NCI-H510A (cell line): ENCODE measurements at places on chromosomes 7 and 10.

- no peak for DNase-seq
Observed at GRCh38 chr10:112433136-112433535, 13.6 kb downstream of the ZDHHC6 start.

GRCh38 chr7:101562531-101563197 lies 66.4 kb downstream of the MYL10 start:
- no peak for DNase-seq

GRCh38 chr7:138842111-138842510 lies 44.1 kb upstream of the ATP6V0A4 start:
- DNase-seq: no peak

- no peak for DNase-seq
Observed at GRCh38 chr10:32889631-32890212, 68.3 kb downstream of the ITGB1 start.

DNA sequence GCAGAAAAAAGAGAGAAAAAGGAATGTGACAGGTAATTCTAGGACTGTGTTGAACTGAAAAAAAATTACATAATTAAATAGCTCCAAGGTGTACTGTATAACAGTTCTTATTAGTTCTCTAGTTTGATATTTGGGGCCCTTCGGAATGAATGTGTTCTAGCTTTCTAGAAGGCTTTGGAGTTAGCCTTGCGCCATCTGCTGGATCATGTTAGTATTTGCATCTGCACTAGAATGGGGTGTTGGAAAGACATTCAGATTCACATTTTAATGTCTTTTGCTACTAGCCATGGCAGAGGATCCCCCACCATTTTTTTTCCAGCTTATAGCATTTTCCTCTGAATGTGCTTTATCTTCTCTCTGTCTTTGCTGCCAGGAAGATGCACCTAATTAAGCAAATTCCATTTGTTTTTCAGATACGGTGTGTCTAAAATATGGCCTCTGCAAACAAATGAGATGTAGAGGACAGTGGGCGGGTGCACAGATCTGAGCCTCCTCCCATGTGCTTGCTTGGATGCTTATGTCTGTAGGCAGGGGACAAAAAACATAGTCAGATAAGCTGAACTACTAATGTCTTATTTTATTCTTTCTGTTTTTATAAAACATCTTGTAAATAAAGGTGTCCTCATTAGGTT lies 238.5 kb downstream of the PHF14 start:
- DNase-seq: no peak

DNA sequence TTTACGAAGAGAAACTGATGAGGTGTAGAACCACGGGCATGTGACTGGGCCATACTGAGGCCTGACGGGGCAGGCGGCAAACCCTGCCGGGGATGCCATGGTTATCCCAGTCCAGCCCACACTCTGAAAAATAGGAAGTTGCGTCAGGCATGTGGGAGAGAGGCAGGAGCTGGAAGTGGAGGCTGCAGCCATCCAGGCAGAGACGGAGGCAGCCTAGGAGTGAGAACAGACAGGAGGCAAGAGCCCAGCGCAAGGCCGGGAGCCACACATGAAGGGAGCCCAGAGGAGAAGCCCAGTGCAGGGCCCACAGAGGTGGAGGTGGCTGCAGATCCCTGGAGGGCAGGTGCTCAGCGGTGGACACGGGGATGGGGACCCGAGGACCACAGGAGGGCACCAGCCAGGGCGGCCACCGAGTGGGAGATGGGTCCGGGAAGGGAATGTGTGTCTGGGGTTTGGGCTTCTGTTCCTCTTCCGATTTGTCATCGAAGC lies 175.2 kb upstream of the PPP2R2D start:
- DNase-seq: no peak

GRCh38 chr10:1589257-1589656 lies 148.1 kb downstream of the ADARB2 start:
- DNase-seq: no peak

DNA sequence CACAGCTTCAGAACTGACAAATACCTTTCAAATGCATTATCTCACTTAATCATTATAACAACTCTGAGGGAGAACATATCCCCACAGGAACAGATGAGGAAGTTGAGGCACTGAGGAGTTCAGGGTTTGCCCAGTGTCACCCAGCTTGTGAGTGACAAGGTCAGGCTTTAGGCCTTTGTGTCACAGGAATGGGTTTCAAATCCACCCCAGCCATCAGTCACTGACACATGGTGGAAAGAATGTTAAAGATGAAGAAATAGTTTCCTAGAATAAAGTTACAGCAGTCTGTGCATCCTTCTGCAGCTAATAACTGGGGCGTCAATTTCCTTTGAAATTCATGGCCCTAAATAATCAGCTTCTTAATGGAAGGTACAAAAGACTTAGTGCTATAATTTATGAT lies 37.8 kb downstream of the SGCE start:
- no peak for DNase-seq

DNA sequence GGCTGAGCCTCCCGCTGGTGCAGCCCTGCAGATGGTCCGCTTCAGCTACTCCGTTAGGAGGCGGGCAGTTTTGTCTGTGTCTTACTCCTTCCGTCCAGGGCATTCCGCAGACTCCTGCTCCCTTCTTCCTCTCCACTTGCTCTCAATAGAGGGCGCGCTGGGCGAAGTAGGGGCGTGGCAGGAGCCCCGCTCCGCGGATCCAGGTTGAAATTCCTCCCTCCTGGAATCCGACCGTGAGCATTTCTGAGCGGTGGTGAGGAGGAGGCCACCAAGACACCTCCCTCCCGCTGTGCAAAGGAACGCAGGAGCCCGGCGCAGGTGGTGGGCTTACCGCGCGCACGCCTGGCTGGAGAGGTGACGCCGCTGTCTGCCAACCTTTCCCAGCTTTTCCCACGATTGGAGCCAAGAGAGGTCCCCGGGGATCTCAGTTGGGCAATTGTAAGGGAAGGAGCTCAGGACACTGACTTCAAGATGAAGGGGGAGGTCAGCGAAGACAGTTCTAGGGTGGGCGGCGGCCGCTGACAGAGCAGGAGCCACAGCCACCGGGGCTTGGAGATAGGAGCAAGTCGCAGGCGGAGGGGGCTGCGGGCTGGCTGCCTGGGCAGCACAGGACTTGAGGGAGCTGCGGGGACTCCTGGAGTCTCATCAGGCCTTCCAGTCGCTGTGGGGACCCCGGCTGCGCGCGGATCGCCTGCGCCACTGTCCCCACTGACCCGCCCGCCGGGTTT lies 1011.3 kb downstream of the XPNPEP1 start:
- no peak for DNase-seq

DNA sequence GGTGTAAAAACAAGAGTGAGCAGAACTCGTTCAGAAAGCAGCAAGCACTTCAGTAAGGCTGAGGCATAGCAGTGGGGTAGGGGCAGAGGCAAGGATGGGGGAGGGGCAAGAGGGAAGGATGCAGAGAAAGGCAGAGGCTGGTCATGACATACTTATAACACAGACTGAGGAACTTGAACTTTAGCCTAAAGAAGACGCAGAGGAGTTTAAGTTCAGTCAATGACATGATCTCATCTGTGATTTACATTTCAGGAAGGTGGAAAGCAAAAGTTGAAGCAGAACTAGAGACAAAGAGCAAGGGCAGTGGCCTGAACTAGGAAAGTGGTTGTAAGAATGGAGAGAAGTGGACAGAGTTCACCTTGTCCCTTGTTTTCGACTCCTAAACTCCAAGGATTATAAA lies 15.8 kb downstream of the MACC1 start:
- no peak for DNase-seq

DNA sequence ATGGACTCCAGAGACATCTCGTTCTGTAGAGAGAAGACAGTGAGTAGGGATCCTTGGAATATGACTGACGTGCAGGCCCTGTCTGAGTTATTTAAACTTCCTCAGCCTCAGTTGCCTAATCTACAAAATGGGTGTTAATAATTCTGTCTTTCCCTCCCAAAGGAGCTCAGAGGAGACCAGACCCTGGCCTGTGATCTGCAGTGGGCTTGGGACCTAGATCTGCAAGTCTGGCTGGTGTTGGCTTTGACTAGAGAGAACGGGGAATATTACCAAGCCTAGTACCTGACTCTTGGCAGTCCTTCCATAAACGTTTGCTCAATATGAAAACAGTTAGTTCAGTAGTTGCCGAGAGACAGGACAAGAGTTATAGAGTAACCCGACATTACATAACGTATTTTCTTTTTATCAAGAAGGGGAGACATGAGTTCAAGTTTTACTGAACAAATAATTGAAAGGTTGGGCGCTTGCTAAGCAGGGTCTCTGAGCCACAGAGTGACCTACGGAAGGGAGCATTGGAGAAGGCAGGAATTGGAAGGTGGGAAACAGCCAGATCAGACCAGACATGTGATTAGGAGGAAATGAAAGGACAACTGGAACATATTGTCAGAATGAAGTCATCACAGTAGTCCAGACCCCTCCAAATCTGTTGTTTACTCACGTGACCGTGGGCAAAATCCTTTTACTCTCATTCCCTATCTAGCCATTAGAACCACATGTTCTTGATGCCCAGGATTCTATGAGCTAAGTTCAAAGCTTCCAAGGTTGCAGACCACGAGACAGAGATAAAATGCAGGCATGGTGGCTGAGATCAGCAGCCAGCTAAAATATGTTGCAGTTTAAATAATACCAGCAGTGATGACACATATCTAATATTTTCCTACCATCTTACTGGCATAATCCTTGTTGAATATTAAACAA lies 10.9 kb upstream of the CYP3A4 start:
- no peak for DNase-seq

- no peak for DNase-seq
Observed at GRCh38 chr10:75136346-75136745, 24.9 kb downstream of the SAMD8 start.

DNA sequence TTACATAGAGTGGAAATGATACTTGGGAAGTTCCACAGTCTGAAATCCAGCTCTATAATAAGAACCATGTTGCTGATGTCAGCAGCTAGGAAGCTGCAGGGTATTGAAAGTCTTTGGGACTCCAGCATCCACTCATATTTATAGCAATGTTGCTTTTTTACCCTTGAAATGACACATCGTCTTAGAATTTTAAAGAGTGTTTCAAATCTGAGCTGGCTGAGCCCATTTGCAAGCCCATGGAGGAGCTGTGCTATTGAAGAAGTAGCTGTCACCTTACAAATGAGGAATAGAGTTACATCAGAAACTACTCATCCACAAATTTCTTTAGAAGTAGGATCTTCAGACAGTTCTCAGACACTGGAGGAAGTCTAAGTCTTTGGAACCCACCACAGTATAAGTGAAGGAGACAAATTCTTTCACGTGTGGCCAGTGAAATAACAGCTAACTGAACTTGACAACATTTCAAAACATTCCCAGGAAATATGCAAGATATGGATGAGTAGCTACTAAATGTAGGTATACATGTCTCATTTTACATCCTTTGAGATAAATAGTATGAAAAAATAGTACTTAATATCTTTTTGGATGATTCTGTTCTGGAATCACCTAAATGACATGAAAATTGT lies 203.6 kb downstream of the ZNF365 start:
- no peak for DNase-seq

DNA sequence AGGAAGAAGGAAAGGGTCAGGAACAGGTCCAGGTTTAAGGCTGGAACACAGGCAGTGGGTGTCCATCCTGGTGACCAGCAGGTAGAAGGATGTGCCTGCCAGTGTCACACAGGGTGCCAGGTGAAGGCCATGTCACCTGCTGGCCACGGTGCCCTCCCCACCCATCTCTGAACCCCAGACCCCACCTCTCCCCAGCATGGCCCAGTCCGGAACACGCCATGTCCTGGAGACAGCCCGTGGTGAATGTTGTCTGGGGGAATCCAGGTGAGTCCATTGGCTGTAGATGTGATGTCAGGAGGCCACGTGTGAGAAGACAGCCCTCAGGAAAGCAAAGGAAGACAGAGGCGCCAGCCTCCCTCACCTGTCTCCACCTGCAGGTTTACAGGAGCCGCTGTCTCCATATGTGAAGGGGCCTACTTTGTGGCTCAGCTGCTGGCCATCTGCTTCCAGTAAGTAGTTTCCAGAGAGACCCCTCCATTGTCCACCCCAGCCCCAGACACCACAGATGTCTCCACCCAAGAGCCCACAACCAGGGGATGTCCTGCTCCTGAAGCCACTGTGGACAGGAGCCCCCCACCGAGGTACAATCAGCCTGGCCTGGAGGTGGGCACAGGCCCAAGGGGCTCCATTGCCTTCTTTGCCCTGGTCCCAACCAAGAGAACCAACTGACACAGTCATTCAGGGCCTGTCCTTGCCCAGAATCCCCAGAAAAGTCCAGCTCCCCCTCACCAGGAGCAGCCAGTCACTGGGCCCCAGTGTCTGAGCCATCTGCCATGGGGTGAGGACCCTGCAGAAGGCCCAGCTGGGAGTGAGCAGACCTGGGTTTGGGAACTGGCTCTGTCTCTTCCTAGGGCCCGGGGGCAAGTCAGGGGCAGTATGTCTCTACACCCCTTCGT lies 20.7 kb downstream of the TMEM72 start:
- DNase-seq: no peak

DNA sequence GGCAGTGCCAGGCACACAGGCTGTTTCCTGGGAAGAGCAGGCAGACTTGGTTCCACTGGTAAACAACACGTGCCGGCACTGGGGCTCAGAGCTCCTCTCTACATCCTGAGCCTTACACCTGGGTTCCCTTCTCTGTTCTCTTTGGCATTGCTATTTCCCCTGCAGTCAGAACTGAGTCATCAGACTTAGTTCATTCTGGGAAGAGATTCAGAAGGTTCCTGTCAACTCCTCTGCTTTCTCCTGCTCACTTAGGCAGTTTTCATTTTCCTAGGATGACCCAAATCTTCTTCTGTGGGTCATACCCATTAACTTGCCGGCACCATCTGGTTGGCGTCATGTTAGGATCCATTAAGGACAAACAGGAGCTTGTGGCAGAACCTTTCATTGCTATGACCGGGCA lies 33.4 kb upstream of the LRRC18 start:
- DNase-seq: no peak

GRCh38 chr10:44835300-44835699 lies 75.8 kb upstream of the TMEM72 start:
- no peak for DNase-seq

GRCh38 chr7:70614237-70615045 lies 517.5 kb upstream of the GALNT17 start:
- DNase-seq: peak; percentile 10

GRCh38 chr7:120554960-120555571 lies 282.1 kb downstream of the KCND2 start:
- no peak for DNase-seq

- no peak for DNase-seq
Observed at GRCh38 chr10:28089467-28089866, 90.6 kb upstream of the ODAD2 start.

GRCh38 chr7:149457766-149458165 lies 3.1 kb downstream of the ZNF777 start:
- no peak for DNase-seq

DNA sequence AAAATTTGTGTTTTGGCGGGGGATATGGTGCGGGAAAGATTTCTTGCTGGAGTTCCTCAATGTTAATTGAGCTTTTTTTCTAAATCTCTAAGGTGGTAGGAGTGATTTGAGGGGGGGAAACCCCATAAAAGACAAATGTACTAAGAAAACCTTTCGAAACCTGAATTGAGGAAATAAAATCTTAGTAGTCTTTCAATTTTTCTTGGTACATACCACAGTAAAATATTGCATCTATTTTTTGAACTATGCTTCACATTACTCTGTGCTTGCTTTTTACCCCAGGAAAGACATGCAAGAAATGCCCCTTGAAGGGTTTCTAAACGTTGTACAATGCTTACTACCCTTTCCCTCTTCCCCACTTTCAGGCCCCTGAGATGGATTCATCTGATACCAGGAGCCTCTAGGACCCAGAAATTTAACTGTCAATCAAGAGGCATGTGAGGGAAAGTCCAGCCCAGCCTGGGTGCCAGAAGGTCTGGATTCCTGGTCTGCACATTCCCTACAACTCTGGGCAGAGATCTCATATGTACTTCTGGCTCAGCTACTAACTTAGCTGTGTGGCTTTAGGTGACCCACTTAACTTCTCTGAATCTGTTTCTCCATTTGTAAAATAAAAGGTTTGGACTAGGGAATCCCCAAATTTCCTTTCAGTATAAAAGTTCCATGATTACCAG lies 5.8 kb upstream of the PDCD4 start:
- no peak for DNase-seq
